ENCODE measurements at places on chromosomes 5 and 9. TPM values are rescaled to one million over a fixed set of nuclear protein-coding genes. Genes with fewer than 3 reads are reported as not detected.

MTRR gene
- 39.1 TPM for total RNA-seq

- no peak for DNase-seq
Observed at GRCh38 chr5:135271533-135272310, 127.3 kb downstream of the MACROH2A1 start.

- DNase-seq, result no peak
Observed at GRCh38 chr9:35914301-35914807, 5.1 kb downstream of the SPAAR start.

DNA sequence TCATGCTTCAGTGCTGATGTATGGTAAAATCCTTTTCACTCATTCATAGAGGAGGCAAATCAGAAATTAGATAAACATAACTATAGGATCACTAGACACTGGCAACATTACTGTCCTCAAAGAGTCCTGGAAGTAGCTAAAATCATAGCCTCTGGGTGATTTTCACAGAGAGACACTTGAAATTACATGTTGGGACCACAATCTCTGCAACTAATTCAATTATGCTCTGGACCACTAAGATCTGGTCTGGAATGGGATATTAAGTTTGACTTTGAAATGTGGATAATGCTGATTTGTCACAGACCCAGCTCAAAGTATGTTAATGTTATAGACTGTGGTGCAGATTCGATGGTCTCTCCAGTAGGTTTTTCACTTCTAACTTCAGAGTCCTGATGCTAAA is 214.6 kb upstream of the CCNH start:
- DNase-seq, result no peak

GRCh38 chr5:134905246-134905996 is 490 bp downstream of the PCBD2 start:
- DNase-seq, result no peak

DPP7 gene
- total RNA-seq, result 38.9 TPM

- DNase-seq, result peak; percentile 68
Observed at GRCh38 chr5:139473105-139473504, 2.3 kb downstream of the SMIM33 start.

SURF2 gene
- 26.3 TPM for total RNA-seq

MARVELD2 gene
- 34.7 TPM for total RNA-seq

DNA sequence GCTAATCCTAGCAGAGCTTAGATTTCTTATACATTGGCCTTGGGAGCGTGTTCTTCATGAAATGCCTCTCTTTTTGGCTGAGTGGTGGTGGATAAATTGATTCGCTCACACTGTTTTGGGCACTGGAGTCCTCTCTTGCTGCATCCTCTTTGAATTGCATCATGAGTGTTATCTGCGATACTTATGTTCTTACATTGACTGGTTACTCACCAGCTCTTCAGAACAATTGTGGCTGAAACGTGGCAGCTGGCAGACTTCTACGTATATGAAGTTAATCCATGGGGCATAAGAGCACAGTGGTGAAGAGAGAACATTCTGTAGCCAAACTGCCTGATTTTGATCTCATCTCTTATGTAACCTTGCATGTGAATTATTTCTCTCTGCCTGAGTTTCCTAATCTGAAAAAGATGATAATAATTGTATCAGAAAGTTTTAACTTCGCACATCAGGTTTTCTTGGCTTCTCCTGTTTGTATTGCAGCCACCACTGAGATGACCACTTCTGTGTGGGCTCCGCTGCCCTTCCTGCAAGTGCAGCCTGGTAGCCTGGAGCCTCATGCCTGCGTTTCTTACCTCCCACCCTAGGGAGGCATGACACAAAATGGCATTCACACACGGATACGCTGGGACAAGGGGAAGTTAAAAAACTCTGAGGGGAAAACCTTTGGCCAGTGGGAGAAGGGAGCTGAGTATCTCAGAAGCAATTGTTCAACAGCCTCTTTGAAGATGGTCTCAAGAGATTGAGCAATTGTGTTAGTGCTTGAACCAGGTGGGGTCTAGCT is 295.2 kb downstream of the ARHGAP26 start:
- no peak for DNase-seq

- DNase-seq, result no peak
Observed at GRCh38 chr5:135178476-135179155, 144.6 kb upstream of the PITX1 start.

GPX8 gene
- 30.6 TPM for total RNA-seq

DOCK8 gene
- total RNA-seq, result 2.7 TPM

GRCh38 chr9:135565141-135565628 is 3.6 kb downstream of the PAEP start:
- DNase-seq, result no peak

B4GALT1 gene
- total RNA-seq, result 19.8 TPM

- peak; percentile 83 for DNase-seq
Observed at GRCh38 chr5:174935854-174936474, 211.6 kb downstream of the MSX2 start.

DNA sequence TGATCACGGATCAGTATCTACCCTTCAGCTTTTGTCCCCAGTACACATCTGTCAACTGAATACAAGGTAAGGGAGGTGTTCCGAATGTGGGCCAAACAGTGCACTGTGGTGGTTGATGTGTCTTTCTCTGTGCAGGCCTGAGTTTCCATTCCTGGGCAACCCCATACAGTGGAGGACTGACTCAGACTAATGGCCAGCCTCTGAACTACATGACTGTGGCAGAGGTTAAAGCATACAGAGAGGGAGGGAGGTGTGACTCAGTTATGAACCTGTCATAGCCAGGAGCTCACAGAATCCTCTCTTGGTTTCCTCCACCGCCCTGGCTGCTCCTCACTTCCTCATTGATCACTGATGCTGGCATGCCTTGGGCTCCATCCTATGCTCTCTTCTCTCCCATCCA is 136.4 kb upstream of the TAS2R1 start:
- DNase-seq, result no peak

GLRA1 gene
- not detected for total RNA-seq

DNA sequence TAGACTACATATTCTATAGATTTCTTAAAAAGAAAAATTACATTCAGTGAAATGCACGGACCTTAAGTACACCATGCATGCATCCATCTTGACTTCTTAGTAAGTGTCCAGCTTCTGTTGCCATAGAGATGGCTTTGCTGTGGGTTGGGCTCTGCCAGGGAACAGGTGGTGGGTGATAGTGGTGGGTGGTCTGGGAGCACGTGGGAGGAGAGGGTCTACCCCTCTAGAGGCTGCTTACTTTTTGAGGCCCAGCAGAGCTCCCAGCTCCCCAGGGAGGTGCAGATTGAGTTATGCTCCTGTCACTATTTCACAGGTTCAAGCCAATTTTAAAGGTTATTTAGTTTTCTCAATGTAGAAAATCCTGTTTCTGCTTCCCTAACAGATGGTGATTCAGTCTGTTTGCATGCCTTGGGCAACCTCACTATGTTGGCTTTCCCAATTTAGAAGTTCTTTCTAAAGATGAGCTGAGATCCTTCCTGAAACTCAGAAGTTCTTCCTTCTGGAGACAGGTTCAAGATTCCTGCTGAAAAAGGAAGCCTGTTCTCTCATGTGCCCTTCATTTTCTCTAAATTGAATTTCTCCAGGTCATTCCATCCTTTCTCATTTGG is 107.4 kb upstream of the LHFPL2 start:
- DNase-seq, result no peak

DNA sequence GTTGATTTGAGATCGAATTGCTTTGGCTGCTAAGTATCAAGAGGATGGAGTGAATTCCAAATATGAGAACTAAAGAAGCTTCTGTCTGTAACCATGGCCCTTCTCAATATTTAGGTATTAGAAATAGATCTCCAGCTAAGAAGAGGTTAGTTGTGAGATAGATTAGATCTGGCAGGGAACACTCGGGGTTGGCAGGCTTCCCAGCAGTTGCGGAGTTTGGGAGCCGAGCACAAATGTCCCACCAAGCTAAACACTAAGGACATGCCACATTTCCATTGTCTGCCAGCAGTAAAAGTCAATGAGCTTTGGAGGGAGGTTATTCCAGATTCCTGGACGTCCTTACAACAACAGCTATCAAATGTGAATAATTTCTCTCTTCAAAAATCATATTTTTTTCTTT is 85.8 kb downstream of the TAF11L14 start:
- DNase-seq, result no peak

- no peak for DNase-seq
Observed at GRCh38 chr5:3025392-3025791, 273.9 kb upstream of the IRX2 start.

WNT8A gene
- not detected for total RNA-seq

DNA sequence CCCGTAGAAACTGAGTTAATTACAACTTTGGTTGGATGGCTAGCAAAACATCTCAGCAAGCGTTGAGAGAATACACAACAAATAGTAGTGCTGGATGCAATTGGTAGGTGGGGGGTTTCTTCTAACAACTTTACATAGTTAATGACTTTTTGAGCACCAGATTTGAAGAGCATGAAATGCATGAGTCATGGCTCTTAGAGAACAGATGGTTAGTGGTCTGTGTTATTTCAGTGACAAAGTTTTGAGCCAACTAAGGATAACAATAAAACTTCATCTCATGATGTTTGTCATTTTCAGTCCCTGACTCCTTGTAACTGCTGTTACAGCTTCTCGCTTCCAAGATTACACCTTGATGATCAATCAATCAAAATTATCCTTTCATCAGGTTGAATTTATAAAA is 399.0 kb upstream of the BRINP1 start:
- no peak for DNase-seq

- no peak for DNase-seq
Observed at GRCh38 chr5:172786736-172787462, 15.9 kb upstream of the DUSP1 start.

FEM1C gene
- 13.6 TPM for total RNA-seq

- DNase-seq, result no peak
Observed at GRCh38 chr5:59789197-59789596, 104.3 kb downstream of the PDE4D start.

- DNase-seq, result no peak
Observed at GRCh38 chr9:116070256-116070914, 83.2 kb upstream of the PAPPA start.

- DNase-seq, result no peak
Observed at GRCh38 chr9:78578072-78578471, 281.1 kb downstream of the PSAT1 start.

GOLM1 gene
- 81.8 TPM for total RNA-seq

PCDHGA6 gene
- 2.6 TPM for total RNA-seq

GRCh38 chr9:32136700-32137339 is 247.6 kb upstream of the ACO1 start:
- peak; percentile 16 for DNase-seq

TAS2R1 gene
- not detected for total RNA-seq

DNA sequence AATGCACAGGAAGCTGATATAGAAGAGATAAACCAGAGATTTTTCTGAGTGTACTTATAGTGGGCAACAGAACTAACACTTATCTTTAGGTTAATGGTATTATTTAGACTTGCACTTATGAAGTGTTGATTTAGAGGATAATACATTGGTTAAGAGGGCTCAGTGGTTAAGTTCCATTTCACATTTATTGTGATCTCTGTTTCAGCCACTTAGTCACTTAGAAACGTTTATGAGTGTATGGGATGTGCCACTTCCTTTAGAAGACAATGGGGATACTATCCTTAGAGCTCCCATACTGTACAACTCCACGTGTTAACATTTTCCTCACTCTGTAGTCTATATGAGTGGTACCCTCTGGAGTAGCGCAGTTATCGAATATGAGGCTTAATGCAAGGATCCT is 57.5 kb downstream of the PIP5K1B start:
- DNase-seq, result no peak

DNA sequence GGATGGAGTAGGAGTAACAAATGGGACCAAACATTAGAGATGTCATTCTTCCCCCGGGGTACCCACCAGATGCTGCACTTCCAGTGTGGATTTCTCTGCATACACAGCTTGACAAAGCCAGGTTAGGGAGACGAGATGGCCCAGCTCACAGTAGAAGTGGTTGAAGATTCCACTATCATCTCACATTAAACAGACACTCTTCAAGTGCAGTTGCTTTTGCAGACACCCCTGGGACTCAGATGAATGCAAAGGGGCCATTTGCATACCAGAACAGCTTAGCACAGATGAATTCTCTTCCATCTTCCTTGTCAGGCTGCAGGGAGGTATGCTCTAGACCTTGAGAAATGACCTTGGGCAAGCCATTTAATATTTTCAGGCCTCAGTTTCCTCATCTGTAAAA is 12.6 kb upstream of the C5orf58 start:
- no peak for DNase-seq

NIM1K gene
- 0.07 TPM for total RNA-seq

ADGRD2 gene
- 1.6 TPM for total RNA-seq

GRCh38 chr9:129595311-129595741 is 25.6 kb downstream of the C9orf50 start:
- DNase-seq, result no peak

GRCh38 chr5:57592236-57592635 is 109.6 kb upstream of the ACTBL2 start:
- no peak for DNase-seq

- DNase-seq, result no peak
Observed at GRCh38 chr9:95494022-95494415, 22.8 kb downstream of the PTCH1 start.

DNA sequence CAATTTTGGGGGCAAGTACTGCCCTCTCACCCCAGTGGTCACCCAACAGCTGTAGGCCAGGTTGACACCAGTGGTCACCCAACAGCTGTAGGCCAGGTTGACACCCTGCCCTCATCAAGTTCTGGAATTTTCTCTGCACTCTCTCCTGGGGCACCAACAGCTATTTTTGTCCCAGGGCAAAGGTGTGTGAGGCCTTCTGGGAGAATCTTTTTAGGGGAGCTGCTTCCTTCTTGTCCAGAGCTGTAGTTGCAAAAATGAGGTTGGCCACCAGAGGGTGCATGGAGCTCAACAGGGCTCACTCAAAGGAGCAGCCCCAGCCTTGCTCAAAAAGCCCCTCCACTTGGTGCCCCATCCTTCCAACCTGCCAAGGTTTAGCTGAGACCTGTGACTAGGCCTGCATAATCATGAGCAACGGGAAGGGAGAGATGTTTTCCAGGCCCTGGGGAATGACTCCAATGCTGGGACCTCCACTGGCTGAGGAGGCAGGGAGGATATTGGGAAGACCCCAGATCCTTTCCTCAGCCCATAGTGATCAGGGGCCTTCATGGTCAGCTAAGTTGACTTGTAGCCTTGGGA is 10.6 kb upstream of the P4HA2 start:
- DNase-seq, result peak; percentile 89

DNA sequence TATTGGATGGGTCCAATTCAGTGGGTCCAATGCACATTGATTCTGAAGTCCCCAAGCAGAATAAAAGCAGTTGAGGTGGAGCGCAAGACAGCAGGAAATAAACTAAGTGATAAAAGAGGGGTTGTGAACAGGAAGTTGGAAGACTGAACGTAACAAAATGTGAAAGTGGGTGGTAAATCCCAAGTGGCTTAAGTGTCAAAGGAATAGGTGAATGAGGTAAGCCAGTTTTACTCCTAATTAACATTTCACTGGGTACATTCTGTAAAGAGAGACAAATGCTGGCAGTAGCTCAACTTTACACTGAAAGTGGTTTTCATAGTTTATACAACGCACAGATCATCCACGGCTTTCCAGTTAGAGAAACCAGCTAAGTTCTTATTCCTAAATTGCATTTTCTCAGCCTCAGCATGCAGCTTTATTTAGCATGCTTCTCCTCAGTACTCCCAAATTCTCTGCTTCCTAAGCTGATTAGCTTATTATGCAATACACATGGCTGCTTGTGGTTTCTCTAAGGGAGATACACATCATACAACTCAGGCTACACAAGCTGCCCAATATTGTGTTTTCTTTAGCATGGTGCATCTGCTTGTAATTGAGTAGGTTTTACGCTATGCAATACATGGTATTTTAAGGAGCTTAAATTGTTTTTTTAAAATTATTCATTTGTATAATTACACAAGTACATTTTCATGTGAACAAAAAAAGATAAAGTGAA is 34.2 kb upstream of the HSD17B4 start:
- no peak for DNase-seq
